KG1 (cell line): ENCODE measurements at places on chromosomes 2 and 18.

DNA sequence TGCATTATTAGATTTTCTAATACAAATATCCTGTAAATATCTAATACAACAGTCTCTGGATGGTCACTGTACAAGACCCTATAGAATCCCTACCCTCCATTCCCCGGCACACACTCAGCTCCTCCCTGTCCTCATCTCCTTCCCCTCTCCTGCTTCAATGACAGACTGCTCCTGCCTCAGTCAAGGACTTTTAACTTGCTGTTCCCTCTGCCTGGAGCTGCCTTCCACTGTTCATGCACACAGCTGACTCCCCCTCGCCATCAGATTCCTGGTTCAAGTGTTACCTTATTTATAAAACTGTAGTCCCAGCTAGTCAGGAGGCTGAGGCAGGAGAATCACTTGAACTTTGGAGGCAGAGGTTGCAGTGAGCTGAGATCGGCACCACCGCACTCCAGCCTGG lies 3.3 kb downstream of the CDK15 start:
- DNase-seq, result no peak

DNA sequence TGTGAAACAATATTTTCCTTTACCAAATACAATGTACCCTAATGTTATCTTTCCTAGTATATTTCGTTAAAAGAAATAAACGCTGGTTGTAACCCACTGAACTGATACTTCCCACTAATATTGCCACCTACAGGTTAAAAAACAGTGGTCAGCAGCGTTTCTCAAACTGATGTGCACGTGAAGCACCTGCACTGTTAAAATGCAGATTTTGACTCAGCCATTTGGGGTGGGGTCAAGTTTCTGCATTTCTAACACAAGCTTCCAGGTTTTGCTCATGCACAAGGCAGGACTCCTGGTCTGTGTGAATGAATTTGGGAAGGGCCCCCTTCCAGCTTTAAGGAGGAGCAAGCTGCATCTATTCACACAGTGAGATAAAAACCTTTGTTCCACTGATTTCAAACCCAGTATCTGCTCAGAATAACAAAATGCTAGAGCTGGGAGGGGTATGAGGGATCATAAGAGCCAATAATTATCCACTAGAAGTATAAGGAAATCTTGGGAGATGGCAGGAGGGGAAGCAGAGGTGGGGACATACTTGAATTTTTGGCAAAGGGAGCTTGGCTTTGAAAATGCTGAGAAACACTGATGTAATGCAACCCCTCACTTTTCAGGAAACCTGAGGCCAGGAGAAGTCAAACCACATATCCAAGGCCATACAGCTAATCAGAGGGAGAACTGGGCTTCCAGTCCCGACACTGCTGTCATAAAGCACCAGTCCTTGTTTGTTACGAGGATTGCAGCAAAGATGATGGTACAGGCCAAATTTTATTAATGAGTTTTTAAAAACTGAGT lies 116.2 kb downstream of the RBMS1 start:
- DNase-seq, result no peak

DNA sequence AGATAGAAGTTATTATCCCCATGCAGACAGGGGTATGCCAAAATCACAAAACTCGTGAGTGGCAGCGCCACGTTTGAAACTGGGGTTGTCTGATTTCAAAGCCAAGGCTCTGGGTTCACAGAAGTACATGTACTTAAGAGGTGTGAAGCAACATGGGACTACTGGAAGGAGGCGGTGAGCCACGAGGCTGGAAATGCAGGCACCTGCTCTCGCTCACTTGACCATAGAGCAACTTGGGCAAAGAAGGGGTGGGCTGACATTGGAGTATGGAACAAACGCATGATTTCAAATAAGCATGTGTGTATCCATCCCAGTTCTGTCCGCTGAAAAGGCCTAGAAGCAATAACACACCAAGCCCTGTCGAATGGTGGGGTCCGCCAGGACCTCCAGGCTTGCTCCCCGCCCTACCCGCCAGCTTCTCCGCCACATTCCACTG lies 593 bp upstream of the ACTR2 start:
- DNase-seq, result no peak

GRCh38 chr2:177921726-177922125 lies 150.9 kb downstream of the PDE11A start:
- DNase-seq, result no peak
